ENCODE measurements at places on chromosomes 4 and X.
A peak's percentile ranks its signal among the peaks of the same experiment; 100 is the strongest.

GRCh38 chrX:13360146-13360545, 40.3 kb upstream of the ATXN3L start:
- no peak for DNase-seq

- no peak for DNase-seq
Measured at GRCh38 chrX:23773601-23774175, 9.3 kb upstream of the SAT1 start.

GRCh38 chrX:640641-641040, 10.1 kb downstream of the SHOX start:
- DNase-seq, result no peak

GRCh38 chr4:125750399-125750798, 435.6 kb downstream of the FAT4 start:
- peak; percentile 23 for DNase-seq

- DNase-seq, result no peak
Measured at GRCh38 chr4:40458109-40458508, 123.0 kb downstream of the CHRNA9 start.

DNA sequence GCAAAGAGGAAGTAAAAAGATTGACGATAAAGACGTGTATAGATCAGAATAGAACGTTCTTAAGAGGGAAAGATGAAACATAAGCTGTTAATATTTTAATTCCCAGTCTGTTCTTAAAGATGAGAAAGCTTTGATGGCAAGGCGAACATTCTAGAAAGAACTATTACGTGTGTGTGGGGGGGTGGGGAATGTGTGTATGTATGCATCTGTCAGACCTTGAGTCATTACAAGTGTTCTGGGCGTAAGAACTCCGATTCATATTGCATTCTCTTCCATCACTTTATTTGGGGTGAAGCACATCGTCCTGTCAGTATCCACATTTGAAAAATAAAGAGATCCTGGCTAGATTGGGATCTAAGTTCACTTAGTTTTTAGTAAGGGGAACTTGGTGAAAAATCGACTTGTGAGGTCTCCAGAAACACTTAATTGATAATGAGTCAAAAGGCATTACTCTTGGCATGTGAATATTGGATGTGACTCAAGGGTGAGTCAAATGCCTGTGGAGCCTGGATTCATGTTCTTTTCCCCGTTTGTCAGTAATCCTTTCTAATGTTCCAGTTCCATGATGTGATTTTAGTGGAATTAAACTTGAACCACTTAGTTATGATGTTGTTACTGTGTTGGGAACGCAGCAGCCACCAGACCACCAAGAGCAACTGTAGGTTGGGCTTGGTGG, 3.1 kb downstream of the SMS start:
- peak; percentile 83 for DNase-seq

- DNase-seq, result no peak
Measured at GRCh38 chr4:8374851-8375649, 65.5 kb downstream of the ACOX3 start.

All from AG10803 (cell line).